Immature natural killer cell (primary cell): ENCODE measurements at places on chromosomes 1 and 21.

- H3K27me3 ChIP-seq, result peaks cover 2% of the 10 kb centered on the region
- H3K4me3 ChIP-seq, result no peak overlapping the region
- H3K27ac ChIP-seq, result no peak overlapping the region
- peaks cover 2% of the 10 kb centered on the region for H3K4me1 ChIP-seq
- H3K36me3 ChIP-seq, result no peaks in the 10 kb centered on the region
- no peak for DNase-seq
Observed at GRCh38 chr1:157450106-157450505, 102.2 kb downstream of the FCRL5 start.

- H3K4me1 ChIP-seq, result peaks cover 5% of the 10 kb centered on the region
- H3K27ac ChIP-seq, result no peak overlapping the region
- no peaks in the 10 kb centered on the region for H3K27me3 ChIP-seq
- H3K36me3 ChIP-seq, result peaks cover 24% of the 10 kb centered on the region
Observed at GRCh38 chr1:193085263-193085662, 20.0 kb downstream of the GLRX2 start.

- no peak overlapping the region for H3K4me3 ChIP-seq
- H3K27me3 ChIP-seq, result peaks cover 1% of the 10 kb centered on the region
- DNase-seq, result no peak
- H3K36me3 ChIP-seq, result peaks cover 5% of the 10 kb centered on the region
- H3K27ac ChIP-seq, result no peak overlapping the region
Observed at GRCh38 chr1:180888870-180889269, 23.8 kb upstream of the KIAA1614 start.

DNA sequence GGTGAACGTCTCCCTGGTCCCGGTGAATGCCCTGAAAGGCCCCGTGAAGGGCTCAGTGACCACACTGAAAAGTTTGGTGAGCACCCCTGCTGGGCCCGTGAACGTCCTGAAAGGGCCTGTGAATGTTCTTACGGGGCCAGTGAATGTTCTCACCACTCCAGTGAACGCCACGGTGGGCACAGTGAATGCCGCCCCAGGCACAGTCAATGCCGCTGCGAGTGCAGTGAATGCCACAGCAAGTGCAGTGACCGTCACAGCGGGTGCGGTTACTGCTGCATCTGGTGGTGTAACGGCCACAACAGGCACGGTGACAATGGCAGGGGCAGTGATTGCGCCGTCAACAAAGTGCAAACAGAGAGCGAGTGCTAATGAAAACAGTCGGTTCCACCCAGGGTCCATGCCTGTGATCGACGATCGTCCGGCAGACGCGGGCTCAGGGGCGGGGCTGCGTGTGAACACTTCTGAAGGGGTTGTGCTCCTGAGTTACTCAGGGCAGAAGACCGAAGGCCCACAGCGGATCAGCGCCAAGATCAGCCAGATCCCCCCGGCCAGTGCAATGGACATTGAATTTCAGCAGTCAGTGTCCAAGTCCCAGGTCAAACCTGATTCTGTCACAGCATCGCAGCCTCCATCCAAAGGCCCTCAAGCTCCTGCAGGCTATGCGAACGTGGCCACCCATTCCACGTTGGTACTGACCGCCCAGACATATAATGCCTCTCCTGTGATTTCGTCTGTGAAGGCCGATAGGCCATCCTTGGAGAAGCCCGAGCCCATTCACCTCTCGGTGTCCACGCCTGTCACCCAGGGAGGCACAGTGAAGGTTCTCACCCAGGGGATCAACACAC lies 41.5 kb downstream of the ZBTB17 start:
- peaks cover 64% of the 10 kb centered on the region for H3K36me3 ChIP-seq
- H3K27ac ChIP-seq, result peak overlapping the region; percentile 28
- H3K4me1 ChIP-seq, result no peaks in the 10 kb centered on the region
- no peak for DNase-seq
- no peak overlapping the region for H3K4me3 ChIP-seq

GRCh38 chr1:24297187-24297851 lies 21.8 kb upstream of the GRHL3 start:
- H3K36me3 ChIP-seq, result no peaks in the 10 kb centered on the region
- DNase-seq, result no peak
- no peak overlapping the region for H3K4me3 ChIP-seq
- H3K27ac ChIP-seq, result no peak overlapping the region
- peaks cover 2% of the 10 kb centered on the region for H3K27me3 ChIP-seq
- H3K4me1 ChIP-seq, result no peaks in the 10 kb centered on the region

DNA sequence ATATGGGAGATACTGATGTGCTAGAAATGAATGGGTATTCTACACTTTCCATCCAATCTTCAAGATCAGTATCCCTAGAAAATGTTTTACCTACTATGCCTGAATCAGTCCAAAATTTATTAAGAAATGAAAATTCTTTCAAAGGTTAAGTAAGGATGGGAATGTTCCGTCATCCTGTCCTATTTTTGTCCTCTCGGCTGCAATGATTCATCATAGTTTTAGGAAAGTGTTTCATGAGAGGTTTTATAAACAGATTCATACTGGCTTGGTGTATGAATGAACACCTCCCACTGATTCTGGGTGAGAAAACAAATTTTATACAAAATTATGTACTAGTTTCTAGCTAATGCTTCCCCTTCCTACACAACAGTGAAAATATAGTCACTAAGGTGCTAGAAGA lies 504.6 kb upstream of the NR5A2 start:
- no peaks in the 10 kb centered on the region for H3K36me3 ChIP-seq
- H3K27me3 ChIP-seq, result peaks cover 2% of the 10 kb centered on the region
- no peak for DNase-seq
- no peaks in the 10 kb centered on the region for H3K4me1 ChIP-seq
- H3K4me3 ChIP-seq, result no peak overlapping the region

DNA sequence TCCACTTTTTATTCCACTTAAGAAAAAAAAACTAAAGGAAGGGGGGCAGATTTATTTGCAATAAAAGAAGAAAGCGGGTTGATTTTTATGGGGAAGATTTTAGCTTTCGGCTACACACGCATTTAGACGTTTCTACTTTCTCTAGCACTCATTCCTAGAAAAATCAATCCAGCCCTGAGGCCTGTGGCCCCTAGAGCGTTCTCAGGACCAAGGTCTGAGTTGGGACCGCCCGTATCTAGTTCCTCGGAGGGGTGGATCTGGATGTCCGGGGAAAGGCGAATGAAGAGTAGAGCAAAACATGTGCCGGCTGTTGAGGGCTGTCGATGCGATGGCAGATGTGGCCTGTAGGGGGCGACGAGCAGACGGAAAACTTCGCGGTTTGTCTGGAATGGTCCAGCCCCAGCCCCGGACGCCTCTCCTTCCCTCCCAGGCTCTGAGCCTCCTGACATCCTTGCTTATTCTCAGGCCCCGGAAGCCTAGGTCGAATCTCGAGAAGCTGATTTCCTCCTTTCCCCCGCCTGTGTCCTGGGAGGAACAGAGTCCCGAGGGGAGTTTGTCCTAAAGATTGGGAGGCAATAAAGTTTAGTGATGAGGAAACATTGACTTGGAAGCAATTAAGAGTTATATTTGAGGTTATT lies 5.2 kb downstream of the FOXD3 start:
- peaks cover 44% of the 10 kb centered on the region for H3K4me1 ChIP-seq
- DNase-seq, result peak; percentile 22
- H3K27me3 ChIP-seq, result peaks cover 71% of the 10 kb centered on the region
- H3K36me3 ChIP-seq, result no peaks in the 10 kb centered on the region

DNA sequence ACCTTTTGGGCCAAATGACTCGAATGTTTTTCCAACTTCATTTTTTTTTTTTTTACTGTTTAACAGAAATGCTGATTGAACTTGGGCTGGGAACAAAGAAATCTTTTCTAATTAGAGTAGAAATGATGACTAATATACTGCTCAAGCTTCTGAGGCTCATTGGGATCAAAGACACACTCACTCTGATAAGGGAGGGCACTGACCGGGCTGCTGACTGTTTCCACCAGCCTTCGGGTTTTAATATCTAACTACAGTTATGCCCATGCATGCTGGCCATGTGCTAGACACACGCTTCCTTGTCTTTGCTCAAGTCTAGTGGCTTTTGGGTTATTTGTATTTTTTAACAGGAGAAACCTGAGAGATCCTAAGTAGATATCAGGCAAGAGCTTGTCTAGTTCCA lies 16.8 kb downstream of the ZBTB18 start:
- H3K4me3 ChIP-seq, result no peak overlapping the region
- H3K27me3 ChIP-seq, result peaks cover 3% of the 10 kb centered on the region
- no peaks in the 10 kb centered on the region for H3K36me3 ChIP-seq
- H3K27ac ChIP-seq, result no peak overlapping the region

GRCh38 chr1:204366759-204367158 lies 7.0 kb upstream of the PLEKHA6 start:
- no peak overlapping the region for H3K4me3 ChIP-seq
- no peak for DNase-seq
- no peaks in the 10 kb centered on the region for H3K36me3 ChIP-seq
- peaks cover 23% of the 10 kb centered on the region for H3K4me1 ChIP-seq

DNA sequence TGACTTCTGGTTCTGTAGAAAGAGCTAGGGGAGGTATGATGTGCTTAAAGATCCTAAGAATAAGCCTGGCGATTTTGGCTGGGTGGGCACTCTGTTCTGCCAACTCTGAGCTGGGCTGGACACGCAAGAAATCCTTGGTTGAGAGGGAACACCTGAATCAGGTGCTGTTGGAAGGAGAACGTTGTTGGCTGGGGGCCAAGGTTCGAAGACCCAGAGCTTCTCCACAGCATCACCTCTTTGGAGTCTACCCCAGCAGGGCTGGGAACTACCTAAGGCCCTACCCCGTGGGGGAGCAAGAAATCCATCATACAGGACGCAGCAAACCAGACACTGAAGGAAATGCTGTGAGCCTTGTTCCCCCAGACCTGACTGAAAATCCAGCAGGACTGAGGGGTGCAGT lies 93.3 kb downstream of the PAPPA2 start:
- no peak for DNase-seq
- no peak overlapping the region for H3K27ac ChIP-seq
- H3K36me3 ChIP-seq, result no peaks in the 10 kb centered on the region
- no peak overlapping the region for H3K4me3 ChIP-seq
- no peaks in the 10 kb centered on the region for H3K4me1 ChIP-seq
